ENCODE measurements at places on chromosomes 6 and 20.

GRCh38 chr6:113358063-113358583 lies 499.0 kb upstream of the MARCKS start:
- no peak for DNase-seq

GRCh38 chr20:20603339-20603990 lies 109.0 kb downstream of the RALGAPA2 start:
- DNase-seq: no peak

- no peak for DNase-seq
Observed at GRCh38 chr6:57434944-57435343, 117.5 kb downstream of the PRIM2 start.

- DNase-seq: no peak
Observed at GRCh38 chr6:167330750-167331149, 5.9 kb downstream of the TTLL2 start.

DNA sequence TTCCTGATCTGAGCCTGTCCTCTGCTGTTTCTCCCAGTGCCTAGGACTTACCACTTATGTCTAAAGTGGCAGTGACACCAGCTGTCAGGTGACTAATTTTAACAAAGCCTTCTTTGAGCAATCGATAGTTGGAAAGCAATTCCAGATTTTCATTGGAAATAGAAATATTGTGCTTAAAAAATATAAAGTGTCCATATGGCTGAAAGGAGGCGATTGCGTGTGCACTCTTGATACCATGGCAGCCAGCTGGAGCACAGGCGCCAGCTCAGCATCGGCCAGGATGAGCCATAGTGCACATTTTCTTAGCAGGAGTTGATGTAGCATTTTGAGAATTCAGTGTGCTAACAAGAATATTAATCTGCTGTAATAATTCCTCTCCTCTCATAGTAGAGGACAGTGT lies 70.0 kb downstream of the LRRC1 start:
- DNase-seq: no peak

DNA sequence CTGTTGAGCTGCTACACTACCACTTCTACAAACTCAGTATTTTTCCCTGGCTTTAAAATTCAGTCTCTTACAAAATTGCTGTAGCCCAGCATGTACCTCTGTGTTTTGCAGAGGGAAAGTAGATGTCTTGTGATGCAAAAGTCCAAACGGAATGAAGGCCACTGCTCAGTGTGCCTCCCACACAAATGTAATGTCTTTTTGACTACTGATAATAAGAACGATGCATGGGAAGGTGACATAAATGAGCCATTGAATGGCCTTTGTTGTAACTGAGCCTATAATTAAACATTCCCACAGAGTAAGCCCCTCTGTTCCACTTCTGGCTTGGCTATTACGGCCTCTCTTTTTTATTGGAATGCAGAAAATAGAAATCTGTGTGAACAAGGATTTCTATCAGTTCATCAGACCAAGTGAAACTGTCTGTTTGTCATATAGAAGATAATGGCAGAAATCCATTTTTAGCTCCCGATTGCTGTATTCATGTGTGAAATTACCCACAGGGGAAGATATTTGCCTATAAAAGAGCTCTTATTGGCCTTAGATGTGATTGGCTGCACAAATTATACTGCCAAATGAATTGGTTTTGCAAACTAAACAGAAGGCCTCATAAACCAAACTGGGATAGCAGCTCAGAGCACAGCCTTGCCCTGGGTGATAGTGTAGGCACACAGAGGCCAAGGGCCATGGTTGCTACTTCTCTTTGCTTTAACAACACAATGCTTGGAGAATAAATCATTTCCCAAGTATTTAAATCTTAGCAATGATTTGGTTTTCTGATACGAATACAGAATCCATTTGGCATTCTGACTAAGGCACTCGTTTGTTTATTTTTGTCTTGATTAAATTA lies 241.5 kb upstream of the PLN start:
- no peak for DNase-seq

GRCh38 chr20:56952258-56953047 lies 314.0 kb downstream of the BMP7 start:
- no peak for DNase-seq

DNA sequence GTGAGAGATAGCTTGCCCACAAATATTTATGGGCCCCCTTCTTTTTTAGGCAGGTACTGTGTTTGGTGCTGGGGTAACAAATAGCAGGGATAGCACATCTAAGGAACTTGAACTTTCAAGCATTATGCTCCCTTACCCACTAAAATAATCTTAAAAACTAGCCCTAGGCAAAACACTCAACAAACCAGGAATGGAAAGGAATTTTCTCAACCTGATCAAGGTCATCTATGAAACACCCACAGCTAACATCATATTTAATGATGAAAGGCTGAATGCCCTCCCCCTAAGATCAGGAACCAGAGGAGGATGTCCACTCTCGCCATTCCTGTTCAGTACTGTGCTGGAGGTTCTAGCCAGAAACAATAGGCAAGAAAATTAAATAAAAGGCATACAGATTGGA lies 8.7 kb upstream of the SRPK1 start:
- no peak for DNase-seq

DNA sequence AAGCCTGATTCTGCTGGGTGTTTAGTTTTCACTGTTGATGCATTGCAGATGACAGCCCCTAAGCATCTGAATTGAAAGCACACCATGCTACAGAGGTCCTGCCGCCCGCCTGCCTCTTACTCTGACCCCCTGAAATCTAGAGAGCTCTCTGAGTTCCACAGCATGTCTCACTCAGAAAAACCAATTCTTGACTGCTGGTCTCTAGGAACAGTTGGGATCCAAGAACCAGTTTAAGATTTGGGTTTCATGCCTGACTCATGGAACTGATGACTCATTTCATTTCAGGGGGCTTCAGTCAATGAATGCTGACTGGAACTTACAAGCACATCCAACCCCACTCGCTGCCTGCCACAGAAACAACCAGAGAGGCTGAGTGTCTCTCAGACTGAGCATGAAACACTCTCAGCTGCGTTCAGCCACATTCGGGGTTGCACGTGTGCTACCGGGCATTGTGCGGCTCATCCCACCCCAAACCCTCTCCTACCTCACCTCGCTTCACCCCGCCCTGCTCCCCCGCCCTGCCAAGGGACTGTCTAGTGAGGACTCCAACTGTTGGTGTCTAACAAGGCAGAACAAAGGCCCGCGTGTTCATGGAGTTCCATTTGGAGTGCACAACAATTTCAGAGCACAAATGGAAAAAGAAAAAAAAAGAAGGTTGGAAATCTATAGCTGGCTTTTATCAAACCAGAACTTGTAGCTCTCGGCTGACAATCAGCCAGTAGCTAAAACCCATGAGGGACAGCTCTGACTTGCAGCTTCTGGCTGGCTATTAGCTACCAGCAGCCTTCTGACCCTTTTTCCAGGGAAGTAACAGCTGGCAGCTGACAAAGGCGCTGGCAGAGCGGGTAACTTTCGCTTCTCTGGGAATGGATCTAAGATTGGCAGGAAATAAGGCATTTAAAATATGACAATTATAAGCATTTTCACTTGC lies 20.0 kb upstream of the TRAF3IP2 start:
- DNase-seq: peak; percentile 54

DNA sequence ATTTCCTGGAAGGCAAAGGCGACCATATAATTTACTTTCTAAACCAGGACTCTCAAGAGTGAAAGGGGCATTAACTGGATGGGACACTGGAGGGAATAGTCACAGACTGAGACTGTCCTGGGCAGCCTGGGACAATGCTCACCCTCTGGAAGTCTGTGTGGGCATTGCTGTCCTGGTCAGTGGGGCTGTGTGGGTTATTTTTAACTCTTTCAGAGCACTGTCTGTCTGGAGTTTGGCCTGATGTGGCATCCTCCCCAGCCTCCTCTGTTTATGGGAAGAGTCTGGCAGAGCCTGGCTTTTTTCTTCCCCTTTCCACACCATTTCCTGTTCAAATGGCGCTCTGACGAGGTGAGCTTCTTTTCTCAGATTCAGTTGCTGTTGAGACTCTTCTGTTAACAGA lies 11.7 kb downstream of the DAAM2 start:
- no peak for DNase-seq

GRCh38 chr20:50213531-50214106 lies 23.0 kb downstream of the CEBPB start:
- peak; percentile 8 for DNase-seq

- DNase-seq: no peak
Observed at GRCh38 chr6:121352941-121353340, 18.7 kb upstream of the TBC1D32 start.

DNA sequence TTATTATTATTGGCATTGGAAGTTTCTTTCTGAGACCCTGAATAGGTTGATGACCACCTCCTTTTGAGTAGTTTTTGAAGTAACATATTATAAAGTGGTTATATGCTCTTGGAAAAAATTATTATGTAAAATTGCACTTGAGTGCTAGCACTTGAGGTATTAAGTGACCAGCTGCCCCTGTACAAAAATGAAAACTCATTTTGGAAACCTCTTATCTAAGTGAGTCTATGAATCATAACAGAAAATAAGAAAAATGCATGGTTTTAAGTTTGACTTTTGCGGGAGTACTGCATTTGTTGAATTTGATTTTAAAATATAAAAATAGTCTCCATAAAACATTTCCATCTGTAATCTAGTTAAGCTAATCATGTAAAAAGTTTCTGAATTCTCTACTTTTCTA lies 248.3 kb downstream of the TMEM242 start:
- DNase-seq: no peak

- DNase-seq: no peak
Observed at GRCh38 chr6:132405143-132405915, 4.1 kb upstream of the MOXD1 start.

DNA sequence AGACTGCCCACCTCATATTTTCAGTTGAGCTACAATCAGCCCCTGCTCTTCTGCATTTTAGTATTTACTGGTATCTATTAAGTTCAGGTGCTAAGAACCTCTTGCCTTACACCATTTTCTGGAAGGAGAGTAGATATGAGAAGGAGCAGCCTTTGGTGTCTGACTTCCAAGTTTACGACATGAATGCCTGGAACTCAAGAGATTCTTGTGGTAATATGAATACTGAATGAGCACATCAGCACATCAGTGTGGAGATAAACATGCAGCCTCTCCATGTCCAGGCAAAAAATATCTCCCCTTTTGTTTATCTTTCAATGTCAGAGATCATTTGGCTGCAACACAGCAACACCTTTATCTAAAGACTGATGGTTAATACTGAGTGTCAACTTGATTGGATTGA lies 65.8 kb upstream of the THEMIS start:
- DNase-seq: no peak

- no peak for DNase-seq
Observed at GRCh38 chr6:152696522-152696921, 1.2 kb upstream of the MYCT1 start.
